Activated CD4-positive, alpha-beta T cell treated with anti-CD3 and anti-CD28 coated beads, Interleukin-2, amount 50 U/mL, for 4 hours (primary cell): ENCODE measurements at places on chromosomes 1 and 21.

GRCh38 chr1:67614511-67614934 is 70.5 kb upstream of the GADD45A start:
- no peak for DNase-seq

GRCh38 chr1:89831462-89832120 is 10.8 kb downstream of the LRRC8D start:
- DNase-seq = no peak

GRCh38 chr1:45365051-45365450 is 24.8 kb upstream of the MUTYH start:
- DNase-seq = no peak

- DNase-seq = no peak
These were observed 692.1 kb upstream of the ZP4 start for GRCh38 chr1:238582816-238583215.

- DNase-seq = no peak
These were observed 161.6 kb upstream of the RAB4A start for GRCh38 chr1:229109320-229109761.

- DNase-seq = no peak
These were observed 256.8 kb downstream of the TOMM20 start for GRCh38 chr1:234871710-234872271.

- DNase-seq = no peak
These were observed 7.4 kb upstream of the INKA2 start for GRCh38 chr1:111746614-111746999.

DNA sequence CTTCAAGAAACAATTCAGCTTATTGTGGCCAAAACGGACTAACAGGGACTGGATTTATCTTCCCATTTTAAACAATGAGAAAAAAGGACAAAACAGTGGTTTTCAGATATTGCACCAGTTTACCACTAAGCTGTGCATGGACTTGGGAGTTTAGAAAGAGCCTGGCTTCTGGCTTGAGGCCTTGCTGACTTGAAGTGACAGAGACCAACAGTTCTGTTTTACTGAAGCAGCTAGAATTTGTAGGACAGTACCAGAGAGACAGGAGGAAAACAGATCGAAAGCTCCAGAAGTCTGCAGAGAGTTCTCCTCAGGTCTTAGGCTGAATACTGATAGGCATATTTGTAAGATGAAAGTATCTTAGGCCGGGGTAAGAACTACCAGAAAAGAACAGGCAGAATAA is 20.5 kb downstream of the FCRL4 start:
- no peak for DNase-seq

DNA sequence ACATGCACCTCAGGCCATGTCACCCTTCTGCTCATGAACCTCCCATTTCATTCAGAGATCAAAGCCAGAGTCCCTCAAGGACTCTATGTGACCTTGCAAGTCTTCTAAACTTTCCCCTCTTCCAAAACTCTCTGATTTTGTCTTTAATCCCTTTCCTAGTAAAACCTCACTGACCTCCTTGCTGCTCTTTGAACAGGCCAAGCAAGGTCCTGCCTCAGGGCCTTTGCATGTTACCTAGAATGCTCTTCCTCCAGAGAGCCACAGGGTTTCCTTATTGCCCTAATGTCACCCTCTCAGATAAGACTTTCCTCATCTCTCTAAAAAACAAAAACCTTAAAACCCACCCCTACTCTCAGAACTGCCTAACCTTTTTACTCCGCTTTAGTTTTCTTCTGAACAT is 26.6 kb downstream of the IL23R start:
- no peak for DNase-seq

DNA sequence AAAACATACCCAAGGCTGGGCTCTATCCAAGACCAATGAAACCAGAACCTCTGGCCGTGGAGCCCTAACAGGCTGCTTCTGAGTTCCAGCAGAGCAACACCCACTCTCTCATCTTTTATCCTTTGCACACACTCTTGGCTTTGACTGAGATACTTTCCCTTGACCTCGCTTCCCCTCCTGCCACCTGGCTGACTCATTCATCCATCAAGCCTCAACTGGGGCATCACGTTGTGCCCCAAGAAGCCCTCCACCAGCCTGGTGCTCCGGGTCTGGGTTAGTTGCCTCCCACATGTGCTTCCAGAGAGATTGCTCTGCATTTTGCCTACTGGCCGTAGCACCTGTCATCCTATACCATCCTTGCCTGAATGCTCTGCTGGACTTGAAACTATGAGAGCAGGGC is 34.5 kb upstream of the SERBP1 start:
- DNase-seq = no peak

- no peak for DNase-seq
These were observed 320.7 kb downstream of the AJAP1 start for GRCh38 chr1:4974981-4975685.

DNA sequence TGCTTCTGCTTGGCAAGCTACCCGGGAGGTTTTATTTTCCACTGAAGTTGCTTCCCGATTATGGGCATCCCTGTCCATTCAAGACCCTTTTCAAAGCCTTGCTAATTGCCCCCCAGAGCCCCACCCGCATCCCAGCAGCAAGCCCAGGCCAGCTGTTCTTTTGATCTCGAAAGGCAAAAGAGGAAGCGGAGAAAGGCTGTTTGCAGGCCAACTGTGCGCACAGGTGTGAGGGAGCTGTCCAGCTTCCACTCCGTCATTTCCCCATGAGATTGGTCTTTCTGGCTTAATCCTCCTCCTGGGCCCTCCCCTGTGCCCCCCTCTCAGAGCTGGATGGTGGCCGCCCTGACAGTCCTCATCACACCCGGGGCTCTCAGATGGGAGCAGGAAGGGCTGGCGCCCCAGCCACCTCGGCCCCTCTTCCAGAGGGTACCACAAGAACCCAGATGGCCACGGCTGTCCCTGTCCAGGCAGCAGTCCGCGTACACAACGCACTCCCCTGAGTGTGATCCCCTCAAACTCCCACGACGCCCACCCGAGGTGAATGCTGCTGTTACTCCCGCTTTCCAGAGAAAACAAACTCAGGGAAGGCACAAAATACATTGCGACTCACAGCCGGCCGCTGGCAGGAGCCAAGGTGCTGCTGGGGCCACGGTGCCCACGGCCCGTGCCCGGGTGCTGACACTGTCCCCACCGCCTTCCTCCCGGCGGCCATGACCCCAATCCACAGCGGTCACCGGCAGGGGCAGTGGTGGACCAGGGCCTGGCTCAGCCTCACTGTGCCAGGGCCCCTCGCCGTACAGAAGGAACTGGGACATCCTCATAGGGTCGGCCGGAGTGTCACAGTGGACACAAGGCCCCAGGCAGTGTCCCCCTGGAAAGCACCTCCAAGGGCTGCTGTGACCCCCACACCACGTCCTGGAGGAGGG is 121.9 kb downstream of the CRYAA start:
- no peak for DNase-seq

DNA sequence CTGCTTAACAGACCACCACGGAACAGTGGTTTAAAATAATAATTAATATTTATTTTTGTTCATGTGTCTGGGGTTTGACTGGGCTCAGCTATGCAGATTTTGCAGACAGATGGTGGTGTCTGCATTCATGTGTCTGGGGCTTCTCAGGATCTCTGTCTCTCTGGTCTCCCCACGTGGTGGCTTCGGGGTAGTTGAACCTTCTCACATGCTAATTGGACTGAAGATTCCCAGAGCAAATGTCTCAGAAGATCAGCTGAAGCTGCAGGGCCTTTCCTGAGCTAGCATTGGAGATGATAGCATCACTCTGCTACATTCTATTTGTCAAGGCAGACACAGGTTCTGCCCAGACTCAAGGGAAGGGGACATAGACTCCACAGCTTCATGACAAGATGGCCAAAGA is 109.1 kb upstream of the DNAH14 start:
- no peak for DNase-seq
